Stimulated activated CD4-positive, alpha-beta T cell treated with anti-CD3 and anti-CD28 coated beads, Interleukin-1b, Interleukin-23, amount 100 ng/mL, for 48 hours (primary cell): ENCODE measurements at places on chromosomes 3 and 15.

DNA sequence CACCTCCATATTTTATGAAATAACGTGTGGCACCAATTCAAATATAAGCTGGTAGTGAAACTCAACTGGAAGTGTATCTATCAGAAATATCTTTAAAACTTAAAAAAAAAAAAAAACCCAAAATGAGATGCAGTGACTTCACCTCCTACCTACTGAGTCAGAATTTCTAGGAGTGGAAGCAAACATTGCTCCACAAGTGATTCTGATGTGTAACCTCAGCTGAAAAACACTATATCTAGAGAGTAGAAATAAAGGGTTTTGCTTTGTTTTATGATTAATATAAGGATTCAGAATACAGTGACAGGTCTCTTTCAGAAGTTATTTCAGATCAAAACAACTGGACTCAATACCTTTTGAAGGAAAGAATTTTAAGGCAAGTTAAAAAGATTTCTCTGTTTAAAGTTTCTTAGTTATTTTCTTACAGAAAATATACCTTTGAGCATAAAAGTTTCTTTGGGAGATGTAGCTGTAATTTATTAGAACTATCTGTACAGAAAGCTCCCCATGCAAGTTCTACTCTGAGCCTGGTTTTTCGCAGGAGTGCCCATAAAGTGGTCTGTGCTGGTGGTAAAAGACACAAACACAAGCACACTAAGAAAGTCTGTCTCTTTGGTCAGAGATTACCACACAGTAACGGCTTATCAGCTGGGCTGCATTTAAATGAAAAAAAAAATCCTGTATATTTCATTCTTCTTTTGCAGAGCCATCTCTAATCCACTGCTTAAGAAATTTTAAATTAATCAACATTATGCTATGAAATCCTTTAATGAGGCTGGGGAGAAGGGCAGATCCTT, 59.9 kb upstream of the PPIB start:
- no peak for DNase-seq

- no peak for DNase-seq
These were observed 1.2 kb downstream of the MYD88 start for GRCh38 chr3:38139652-38140051.

- DNase-seq: no peak
These were observed 522.1 kb upstream of the TGFBR2 start for GRCh38 chr3:30084316-30084715.

GRCh38 chr3:146226881-146227280, 24.0 kb downstream of the PLSCR4 start:
- no peak for DNase-seq

GRCh38 chr15:81304226-81304625, 19.7 kb downstream of the STARD5 start:
- no peak for DNase-seq

- DNase-seq: no peak
These were observed 670.8 kb upstream of the NR2F2 start for GRCh38 chr15:95659656-95660055.

- DNase-seq: no peak
These were observed 319.2 kb downstream of the SLC9A9 start for GRCh38 chr3:143529018-143529478.

GRCh38 chr3:102531686-102532085, 96.9 kb downstream of the ZPLD1 start:
- DNase-seq: no peak

DNA sequence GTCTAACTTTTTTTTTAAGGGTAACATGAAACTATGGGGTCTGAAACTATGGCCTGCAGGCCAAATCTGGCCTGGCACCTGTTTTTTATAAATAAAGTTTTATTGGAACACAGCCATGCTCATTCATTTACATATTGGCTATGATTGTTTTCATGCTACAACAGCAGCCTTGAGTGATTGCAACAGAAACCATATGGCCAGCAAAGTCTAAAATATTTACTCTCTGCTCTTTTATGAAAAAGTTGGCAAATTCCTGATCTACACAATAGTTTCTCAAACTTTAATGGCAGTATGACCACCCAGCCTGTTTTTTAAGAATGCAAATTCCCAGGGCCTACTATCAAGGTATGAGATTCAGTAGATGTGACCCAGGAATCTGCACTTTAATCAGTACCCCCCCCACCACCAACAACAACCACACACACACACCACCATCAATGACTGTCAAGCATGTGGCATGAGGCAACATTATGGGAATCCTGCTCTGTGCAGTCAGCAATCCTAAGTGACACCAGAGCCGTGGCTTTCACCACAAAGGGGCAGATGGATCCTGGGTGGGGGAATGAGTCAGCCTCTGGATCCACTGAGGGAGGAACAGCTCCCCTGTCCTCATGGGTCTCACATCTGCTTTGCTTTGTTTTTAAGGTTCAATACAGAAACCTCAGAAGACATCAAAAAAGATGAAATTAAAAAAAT, 142.8 kb downstream of the NTRK3 start:
- DNase-seq: no peak

GRCh38 chr3:177618873-177619733, 421.8 kb upstream of the TBL1XR1 start:
- DNase-seq: no peak

DNA sequence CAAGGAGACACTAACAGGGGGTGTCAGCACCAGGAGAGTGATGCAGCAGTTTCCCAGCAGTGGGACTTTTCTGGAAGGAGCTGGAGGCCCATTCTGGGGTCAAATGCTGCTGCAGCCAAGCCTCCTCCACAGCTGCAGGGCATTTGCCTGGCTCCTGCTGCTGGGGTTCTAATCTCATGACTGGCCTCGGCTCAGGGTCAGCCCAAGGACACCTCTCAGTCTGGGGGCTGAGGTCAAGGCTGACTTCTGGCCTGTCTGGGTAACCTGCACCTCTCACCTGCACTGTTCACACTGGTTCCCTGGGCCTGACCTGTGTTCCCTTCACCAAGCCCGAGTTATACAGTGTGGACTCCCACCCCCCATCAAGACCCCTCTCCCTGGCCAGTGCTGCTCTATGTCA, 10.4 kb upstream of the C15orf39 start:
- no peak for DNase-seq

DNA sequence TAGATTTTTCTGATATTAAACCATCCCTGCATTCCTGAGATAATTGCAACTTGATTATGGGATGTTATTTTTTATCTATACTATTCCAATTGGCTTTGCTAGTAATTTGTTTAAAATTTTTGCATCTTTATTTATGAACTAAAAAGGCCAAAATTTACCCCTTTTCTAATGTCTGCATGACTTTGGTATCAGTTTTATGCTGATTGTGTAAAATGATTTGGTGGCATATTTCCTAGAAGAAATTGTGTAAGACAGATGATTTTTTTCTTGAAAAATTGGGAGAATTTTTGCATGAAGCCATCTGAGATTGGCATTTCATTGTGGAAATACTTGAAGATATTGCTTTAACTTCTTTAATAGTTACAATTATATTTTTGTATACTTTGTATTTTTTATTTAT, 183.8 kb upstream of the TBL1XR1 start:
- DNase-seq: no peak

- DNase-seq: no peak
These were observed 139.8 kb downstream of the DUT start for GRCh38 chr15:48471073-48471472.

GRCh38 chr3:149020196-149020838, 29.0 kb downstream of the GYG1 start:
- no peak for DNase-seq

- no peak for DNase-seq
These were observed 341.8 kb upstream of the TBL1XR1 start for GRCh38 chr3:177538750-177539730.

DNA sequence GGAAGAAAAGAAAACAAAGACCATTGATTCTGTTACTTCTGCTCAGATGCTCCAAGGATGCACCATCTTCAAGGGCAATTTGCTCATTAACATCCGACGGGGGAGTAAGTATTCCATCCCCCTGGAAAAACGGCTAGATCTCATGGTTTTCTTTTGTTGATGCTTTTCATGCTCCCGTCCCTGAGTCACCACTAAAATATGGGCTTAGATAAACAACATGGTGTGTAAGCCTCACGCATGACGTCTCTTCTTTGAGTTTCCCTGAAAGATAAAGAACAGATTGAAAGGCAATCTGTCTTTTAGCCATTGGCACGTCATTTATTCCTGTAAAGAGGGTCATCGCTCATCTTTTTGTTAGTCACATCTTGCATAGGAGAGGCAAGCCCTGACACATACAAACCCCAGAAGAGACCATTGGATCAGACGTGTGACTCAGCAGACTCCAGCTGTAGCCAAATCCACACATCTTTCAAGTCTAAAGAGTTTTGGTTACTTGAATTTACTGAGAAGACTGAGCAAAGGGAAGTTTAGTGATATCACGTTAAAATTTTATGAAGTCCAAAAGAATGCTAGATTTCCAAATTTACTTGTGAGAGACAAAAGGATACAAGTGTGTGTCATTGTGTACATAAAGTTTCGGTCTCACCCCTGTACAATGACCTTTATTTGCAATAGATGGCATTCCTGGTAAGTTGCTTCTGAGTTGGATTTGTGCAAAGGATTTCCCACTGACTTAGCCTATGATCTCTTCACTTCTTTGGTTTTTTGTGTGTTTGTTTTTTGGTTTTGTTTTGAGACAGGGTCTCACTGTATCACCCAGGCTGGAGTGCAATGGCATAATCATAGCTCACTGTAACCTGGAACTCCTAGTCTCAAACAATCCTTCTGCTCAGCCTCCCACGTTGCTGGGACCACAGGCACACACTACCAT, 110.5 kb downstream of the PGPEP1L start:
- DNase-seq: no peak

- DNase-seq: no peak
These were observed 94.9 kb downstream of the ANO10 start for GRCh38 chr3:43526956-43527355.

- no peak for DNase-seq
These were observed 83.1 kb upstream of the SLC4A7 start for GRCh38 chr3:27567251-27567650.

DNA sequence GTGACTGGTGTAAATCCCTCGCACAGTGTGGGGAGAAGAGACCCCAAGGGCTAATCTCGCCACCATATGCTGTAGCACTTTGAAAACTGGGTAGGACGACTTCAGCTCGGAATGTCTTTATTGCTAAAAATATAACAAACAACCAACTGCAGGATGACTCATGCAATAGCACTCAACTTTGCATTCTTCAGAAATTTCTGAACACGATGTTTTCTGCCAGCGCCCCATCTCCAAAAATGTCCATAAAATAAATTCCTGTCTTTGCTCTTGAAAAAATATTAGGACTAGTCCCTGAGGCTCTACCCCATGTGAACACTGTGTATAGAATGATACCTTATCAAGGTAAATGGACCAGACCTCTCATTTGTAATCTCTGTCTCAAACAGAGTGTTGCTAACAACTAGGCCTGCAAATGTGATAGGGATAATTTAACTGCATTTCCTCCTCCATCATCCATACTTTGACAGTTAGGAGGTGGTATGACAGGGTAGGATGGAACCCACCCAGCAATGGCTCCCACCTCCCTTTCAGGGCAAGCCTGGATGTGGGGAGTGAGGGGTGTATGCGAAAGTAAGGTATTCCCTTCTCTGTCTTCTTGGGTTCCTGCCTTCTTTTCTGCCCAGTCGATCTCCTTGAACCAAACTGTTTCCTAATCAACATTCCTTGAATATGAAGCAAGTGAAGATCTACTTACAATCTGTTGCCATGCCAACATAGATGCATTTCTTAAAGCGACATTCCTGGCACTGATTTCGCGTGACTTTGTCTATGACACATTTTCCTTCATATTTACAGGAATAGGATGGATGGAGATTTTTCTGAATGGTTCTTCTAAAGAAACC, 201.1 kb downstream of the NR1D2 start:
- no peak for DNase-seq

DNA sequence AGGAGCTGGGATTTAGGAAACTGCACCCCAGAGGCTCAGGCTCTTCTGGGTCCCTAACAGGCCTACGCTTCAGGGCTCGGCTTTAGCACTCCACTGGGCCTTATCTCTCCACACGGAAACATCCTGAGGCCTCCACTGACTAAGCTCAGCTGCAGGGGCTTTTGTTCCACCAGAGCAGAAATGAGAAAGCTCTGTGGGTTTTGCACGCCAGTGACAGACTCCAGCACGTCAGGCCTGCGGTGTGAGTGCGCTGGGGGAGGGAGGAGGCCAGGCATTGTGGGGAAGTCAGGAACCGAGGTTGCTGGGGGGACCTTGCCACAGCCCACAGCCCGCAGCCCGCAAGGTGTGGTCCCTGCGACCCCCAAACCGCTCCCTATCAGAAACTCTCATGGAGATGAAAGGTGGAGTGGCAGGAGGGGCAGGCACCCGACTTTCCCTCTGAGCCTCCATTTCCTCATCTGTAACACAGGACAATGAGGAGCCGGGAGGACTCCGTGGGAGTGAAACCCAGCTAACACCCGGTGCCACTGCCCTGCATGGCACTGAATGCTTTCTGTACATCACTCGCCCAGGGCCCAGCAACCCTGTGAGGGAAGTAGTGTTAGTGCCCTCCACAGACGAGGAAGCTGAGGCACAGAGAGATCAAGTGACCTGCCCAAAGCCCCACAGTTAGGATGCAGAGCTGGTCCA, 106.5 kb downstream of the TPRA1 start:
- peak; percentile 87 for DNase-seq

DNA sequence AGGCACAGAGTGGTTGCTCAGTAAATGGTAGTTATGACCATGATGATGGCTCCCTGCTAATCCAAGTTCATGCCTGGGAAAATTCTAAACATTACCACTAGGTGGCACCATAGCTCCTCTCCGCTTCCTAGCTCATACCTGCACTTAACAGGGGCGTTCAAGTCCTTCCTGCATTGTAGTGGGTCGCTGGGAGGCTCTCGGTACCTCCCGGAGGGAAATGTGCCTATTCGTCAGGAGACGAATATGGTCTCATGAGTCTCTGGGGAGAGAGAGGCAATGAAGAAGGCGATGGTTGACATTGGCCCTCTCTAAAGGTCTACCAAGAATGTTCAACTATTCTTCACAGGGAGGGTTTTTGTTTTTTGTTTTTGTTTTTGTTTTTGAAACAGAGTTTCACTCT, 10.9 kb downstream of the MESP1 start:
- DNase-seq: peak; percentile 57

DNA sequence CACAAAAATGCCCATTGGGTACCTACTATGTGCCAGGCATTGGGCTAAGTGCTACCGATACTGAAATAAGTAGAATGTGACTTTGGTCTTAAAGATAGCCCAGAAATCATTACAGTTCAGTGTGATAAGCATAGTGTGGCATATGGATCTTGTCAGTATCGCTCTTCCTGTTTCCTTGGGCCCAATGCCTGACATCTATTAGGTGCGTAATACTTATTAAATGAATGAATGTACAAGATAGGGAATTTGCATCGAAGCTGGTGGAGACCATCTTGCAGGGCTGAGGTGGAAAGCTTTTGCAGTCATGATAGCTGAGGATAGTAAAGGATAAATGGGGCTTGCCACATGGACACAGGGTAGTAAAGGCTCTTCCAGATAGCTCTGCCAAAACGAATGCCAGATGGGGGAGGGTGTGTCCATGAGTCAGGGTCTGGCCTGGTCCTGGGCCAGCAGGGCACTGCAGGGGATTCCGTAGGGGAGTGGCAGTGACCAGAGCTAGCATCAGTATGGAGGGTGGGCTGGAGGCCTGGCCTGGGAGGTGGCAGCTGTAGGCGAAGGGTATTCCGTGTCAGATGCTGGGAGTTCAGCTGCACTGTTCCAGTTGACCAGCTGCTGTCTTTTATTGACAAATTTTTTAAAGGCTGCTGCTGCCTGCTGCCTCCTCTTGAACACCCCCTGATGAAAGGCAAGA, 23.5 kb downstream of the TSEN2 start:
- no peak for DNase-seq

GRCh38 chr15:74174219-74174957, 878 bp downstream of the ISLR start:
- no peak for DNase-seq

- DNase-seq: no peak
These were observed 16.9 kb downstream of the EHHADH start for GRCh38 chr3:185236969-185237368.
